ENCODE measurements at places on chromosomes 7 and 10.

DNA sequence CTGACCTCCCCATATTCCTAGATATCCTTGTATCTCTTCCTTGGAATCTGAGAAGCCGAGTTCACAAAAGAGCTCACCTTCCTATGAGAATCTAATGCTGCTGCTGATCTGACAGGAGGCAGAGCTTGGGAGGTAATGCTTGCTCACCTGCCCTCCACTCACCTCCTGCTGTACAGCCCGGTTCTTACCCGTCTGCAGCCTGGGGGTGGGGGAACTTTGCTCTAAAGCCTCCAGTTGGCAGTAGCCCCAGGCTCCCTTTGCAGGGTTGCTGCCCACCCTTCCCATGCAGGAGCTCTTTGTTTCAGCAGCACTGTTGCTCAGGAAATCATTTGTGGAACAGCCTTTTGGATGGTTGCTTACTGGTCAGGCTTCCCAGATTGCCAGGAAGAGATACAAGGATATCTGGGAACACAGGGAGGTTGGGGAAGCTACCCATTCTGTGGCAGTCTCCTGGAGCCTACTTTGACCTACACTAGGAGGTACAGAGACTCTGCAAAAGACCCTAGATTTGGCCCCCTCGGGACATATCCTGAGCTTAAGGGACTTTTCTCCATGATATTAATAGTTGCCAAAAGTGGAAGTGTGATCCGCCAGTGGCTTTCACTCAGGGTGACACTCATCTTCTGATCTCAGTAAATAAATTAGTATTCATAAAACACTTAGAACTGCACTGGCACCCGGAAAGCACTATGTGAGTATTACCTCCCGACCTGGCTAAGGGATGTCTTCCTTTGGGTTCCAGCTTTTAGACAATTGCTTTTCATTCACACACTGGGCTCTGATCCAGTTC is 363.7 kb upstream of the PODXL start:
- DNase-seq = no peak

- no peak for DNase-seq
These were observed 294.6 kb downstream of the RNLS start for GRCh38 chr10:88288320-88289059.

- DNase-seq = no peak
These were observed 2.9 kb upstream of the SPAG6 start for GRCh38 chr10:22342421-22342820.

DNA sequence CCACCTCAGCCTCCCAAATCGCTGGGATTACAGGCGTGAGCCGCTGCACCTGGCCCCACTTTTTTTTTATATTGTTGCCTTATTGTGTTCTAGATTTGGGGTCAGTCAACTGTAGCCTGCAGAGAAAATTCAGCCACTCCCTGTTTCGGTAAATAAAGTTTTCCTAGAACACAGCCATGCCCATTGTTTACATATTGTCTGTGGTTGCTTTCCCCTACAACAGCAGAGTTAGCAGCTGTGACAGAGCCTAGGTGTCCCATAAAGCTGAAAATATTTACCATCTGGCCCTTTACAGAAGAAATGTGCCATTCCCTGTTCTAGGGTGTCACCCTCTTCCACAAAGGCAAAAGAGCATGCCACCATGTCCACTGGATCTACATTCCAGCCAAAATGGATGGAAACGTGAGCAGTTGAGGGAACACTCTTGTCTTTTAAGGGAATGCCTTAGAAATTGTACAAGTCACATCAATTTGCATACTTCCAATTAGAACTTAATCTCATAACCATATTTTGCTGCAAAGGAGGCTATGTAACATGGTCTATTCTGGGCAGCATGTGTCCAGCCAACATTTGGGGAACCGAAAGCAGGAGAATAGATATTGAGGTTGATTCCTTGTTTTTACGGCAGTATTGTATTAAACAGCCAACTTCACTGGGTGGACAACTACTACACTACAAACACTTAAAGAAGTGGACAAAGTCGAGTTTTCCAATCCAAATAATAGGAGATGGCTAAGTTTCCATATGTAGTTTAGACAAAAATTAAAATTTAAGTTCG is 11.0 kb upstream of the BLVRA start:
- no peak for DNase-seq

DNA sequence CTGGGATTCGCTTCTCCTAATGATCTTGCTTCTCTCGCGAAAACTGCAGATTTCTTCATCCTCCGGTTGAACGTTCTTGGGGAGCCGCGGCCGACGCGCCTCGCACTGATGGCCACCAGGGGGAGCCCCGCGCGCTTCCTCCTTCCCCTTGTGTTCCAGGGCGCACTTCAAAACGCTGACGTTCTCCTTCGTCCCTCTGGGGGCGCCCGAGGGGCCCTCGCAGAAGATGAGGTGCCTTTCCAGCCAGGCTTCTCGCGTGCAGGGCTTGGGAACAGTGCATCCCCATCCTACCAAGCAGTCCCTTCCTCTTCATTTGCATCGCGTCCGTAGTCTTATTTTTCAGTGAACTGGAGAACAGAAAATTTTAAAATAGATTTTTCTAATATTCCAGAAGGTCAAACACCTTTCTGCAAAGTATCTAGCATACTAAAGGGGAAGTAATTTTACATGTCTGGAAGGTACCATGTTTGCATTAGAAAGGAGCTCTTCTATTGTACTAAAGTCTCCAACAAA is 22.5 kb downstream of the GSTO2 start:
- DNase-seq = no peak

DNA sequence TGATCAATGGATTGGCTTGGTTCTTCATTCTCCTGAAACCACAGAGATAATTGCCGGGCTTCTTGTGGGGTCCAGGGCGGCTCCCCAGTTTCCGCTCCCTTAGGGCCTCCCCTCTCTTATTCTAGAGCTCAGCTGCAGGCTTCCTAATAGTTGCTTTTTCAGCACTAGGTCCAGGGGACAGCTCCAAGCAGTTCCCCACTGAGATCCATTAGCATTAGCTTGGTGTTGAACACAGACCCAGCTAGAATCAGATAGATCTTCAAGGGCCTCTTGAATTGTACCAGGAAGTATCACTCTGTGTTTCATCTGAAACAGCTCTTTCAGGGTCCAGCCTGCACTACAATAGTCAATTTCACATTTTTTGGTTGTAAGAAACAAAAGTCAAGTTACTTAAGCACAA is 238.7 kb downstream of the SEC23IP start:
- DNase-seq = no peak

DNA sequence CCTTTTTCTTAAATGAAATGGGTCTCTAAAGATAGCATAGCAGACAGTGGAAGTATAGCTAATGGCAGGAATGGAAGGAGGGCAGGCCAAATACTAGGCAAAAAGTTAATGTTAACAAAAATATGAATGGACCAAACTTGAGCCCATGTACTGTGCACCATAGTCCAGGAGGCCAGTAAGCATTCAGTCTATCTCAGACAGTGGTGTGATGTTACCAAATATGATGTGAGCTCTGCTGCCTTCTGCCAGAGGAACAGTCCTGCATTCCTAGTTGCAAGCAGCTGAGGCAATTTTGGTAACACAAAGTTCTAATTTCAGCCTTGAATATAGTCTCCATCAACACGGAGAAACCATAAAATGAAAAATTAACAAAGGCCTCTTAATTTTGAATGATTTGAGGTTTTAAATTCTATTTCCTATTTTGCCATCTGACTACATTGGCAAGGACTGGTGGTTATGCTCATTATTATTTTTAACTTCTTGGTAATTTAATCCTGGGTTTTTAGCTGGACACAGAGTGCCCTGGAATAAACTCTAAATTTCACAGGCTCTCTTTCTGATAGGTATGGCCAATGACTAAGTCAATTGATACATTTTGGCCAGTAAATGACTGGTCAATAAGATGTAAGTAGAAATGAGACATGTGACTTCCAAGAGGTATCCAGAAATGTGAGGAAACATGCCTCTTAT is 317.0 kb upstream of the MYO3A start:
- DNase-seq = no peak

- no peak for DNase-seq
These were observed 72.6 kb upstream of the LAMB4 start for GRCh38 chr7:108202743-108203142.

DNA sequence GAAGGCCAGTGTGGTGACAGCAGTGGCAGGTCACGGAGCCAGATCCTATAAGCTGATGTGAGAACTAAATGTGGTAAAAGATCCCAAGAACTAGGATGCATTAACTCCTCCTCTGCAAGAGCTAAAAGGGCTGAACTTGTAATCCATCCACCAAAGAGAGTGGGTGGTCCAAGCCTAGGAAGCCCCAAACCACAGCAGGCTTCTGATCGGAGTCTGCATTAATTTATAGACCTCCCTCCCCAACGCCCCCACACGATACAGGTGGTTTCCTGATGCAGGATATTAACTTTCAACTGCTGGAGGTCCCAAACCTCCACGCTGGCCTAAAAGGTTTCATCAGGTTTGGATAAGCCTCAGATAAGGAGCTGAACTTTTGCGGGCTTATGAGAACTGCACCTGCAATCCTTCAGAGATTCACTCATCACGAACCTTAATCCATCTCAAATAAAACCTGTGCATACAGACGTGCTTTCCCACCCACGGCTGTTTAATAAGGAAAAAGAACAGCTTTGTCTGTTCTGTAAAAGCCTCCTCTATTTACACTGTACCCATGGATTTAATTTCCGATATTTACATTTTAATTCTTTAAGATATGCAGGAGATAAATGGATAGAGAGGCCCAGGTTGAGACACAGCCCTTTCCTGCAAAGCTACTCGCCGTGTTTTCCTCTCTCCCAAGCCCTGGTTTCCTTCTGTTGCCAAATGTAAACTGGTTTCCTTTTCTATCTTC is 74.9 kb downstream of the GFRA1 start:
- no peak for DNase-seq

- no peak for DNase-seq
These were observed 222.9 kb upstream of the AGK start for GRCh38 chr7:141328290-141328689.

DNA sequence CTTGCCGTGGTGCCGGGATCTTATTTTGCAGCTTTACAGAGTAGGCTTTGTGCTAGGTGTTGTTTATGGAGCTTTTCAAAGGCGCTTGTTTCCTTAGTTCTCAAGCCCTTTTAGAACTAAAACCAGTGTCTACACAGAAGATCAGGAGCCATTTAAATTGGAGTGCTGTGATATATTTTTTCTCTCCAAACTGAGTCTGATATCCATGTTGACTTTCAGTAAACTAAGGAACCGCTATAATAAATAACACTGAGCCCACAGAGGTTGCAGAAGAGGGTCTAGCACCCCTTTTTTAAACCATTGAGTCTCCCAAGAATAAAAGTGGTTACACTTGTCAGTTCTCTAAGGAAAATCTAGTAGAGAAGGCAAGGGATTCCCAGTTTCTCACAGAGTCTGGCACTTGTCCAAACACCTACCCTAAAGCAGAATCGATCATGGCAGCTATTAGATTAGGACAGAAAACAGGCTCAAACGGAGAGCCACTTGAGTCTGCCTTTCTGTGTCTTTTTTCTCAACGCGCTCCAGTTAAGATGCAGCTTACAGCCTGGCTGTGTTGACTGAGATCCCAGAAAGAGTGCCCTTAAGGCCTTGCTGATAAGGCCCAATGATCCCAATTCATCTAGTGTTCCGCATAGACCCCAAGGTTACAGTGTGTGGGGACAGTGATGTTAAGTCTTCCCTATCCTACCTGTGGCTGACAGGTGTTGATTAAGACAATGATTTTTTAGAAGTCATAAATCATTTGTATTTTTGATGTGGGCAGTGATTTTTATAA is 804 bp downstream of the TMEM106B start:
- DNase-seq = no peak

DNA sequence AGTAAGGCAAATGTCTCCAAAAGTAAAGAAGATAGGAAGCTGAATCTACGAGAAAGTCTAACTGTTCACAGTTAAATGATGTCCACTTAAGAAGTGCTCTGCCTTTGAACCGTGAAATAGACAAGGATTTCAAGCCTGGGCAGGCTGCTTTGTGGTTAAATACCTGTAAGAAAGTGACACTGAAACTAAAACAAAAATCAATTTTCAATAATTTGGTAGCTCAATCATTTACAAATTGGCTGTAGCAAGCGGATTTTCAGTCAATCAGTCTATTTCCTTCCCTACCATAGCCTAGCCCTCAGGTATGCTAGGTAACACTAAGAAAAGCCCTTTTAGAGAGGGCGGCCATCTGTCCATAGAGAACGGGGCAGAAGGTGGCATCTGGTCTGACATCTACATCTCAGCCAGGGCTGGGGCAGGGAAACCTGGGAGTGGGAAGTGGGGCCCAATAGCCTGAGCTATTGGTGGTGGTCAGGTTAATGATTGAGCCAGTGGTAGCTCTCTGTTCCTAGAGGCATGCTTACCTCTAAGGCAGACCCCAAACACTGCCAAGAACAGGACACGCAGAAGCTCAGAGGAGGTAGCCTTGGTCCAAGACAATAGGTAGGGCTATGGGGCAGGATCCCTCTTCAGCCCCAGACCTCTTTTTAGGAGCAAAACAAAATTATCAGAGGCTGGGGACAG is 223.2 kb downstream of the CCSER2 start:
- DNase-seq = no peak
